Fibroblast of lung (primary cell): ENCODE measurements at places on chromosomes 6 and 20.

- DNase-seq, result no peak
Observed at GRCh38 chr6:143335865-143336264, 114.6 kb downstream of the ADAT2 start.

- DNase-seq, result no peak
Observed at GRCh38 chr6:22249711-22250350, 47.0 kb downstream of the PRL start.

DNA sequence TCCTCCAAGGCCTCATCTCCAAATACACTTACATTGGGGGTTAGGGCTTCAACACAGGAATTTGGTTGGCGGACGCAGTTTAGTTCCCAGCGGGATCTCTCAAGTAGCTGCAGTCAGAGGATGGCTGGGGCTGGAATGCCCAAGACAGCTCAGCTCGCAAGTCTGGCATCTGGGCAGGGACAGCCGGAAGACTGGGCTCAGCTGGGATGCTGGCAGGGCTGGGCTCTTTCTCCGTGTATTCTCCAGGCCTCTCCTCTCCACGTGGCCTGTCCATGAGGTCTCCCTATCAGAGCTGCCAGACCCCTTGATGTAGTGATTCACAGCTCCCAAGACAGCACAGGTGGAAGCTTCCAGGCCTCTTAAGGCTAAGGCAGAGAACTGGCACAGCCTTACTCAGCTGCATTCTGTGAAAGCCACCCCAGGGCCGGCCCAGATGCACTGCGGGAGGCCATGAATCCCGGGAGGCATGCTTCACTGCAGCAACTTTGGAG is 5.0 kb downstream of the FGD2 start:
- no peak for DNase-seq

GRCh38 chr6:163897030-163897429 is 482.5 kb downstream of the QKI start:
- peak; percentile 69 for DNase-seq

GRCh38 chr6:160128879-160129516 is 7.4 kb downstream of the SLC22A1 start:
- no peak for DNase-seq

- no peak for DNase-seq
Observed at GRCh38 chr6:123908797-123909196, 105.1 kb downstream of the NKAIN2 start.

DNA sequence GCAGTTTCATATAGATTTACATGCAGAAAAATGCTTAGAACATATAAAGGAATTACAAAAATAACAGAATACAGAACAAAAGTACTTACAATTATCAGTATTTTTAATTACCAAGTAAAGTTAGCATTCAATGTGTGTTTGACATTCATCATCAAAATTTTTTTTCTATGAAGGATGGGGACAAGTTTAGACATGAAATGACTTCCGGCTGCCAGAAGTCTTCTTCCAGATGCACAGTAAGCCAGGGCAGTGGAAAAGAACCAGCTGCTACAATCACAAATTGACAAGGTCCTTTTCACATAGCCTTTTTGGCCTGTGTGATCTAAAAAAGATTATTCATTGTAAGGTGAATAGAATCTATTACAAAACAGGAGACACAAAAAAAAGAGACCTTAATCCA is 73.8 kb downstream of the HUS1B start:
- peak; percentile 17 for DNase-seq

DNA sequence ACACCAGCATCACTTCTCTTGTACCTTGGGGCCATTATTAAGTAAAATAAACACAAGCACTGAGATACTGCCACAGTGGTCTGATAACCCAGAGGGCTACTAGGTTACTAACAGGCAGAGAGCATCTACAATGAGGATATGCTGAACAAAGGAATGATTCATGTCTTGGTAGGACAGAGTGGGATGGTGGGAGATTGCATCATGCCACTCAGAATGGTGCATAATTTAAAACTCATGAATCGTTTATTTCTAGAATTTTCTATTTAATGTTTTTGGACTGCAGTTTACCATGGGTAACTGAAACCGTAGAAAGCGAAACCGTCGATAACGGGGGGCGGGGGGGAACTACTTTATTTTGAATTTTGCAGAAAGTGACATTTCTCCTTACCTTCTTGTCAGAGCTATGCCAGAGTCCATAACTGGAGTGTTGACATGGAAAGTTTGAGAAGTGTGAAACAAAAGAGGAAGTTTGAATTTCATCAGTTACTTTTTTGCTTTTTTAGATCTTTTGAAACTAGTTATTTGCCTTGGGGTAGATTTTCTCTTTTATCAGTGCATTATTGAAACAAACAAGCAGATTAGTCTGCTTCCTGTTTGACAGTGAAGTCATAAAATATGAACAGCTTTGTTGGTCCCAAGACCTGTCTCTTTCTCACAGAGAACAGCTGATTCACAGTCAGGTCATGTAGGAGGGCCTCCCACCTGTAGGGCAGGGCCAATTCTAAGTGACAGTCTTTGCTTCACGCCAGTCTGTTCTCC is 124.9 kb downstream of the KLHL32 start:
- DNase-seq, result no peak

GRCh38 chr6:80478030-80478429 is 371.6 kb downstream of the BCKDHB start:
- DNase-seq, result no peak

GRCh38 chr6:28543651-28544610 is 18.2 kb downstream of the GPX5 start:
- peak; percentile 8 for DNase-seq

- no peak for DNase-seq
Observed at GRCh38 chr6:36592221-36592655, 1.9 kb upstream of the SRSF3 start.

GRCh38 chr6:53148684-53149083 is at the start of gene GCM1:
Gene GCM1, minus strand, starts transcription at chr6:53148841. Its CDS starts 3,209 bp downstream, at chr6:53145632.
- no peak for DNase-seq

DNA sequence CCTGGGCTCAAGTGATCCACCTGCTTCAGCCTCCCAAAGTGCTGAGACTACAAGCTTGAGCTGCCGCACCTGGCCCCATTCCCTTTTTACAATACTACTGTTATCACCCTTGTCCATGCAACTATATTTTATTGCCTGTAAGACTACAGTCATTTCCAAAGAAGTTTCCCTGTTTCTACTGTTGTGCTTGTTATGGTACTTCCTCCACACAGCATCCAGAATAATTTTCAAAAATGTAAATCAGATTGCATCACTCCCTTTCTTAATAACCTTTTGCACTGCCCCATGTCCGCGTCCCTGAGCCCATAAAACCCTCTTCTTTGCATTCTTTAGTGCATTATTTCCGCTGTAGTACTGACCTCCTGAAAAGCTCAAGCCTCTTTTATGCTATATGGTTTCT is 128.9 kb upstream of the AKIRIN2 start:
- no peak for DNase-seq

- DNase-seq, result peak; percentile 20
Observed at GRCh38 chr6:144581812-144582537, 296.8 kb downstream of the UTRN start.

- no peak for DNase-seq
Observed at GRCh38 chr6:54020334-54020733, 90.9 kb upstream of the MLIP start.

- DNase-seq, result peak; percentile 98
Observed at GRCh38 chr6:31058128-31058894, 48.0 kb downstream of the MUC22 start.

- no peak for DNase-seq
Observed at GRCh38 chr6:111898452-111898851, 25.2 kb upstream of the FYN start.

- DNase-seq, result no peak
Observed at GRCh38 chr20:31818376-31818908, 714 bp upstream of the MYLK2 start.

- no peak for DNase-seq
Observed at GRCh38 chr20:7291323-7291943, 523.9 kb downstream of the BMP2 start.

GRCh38 chr6:160273750-160274149 is 15.1 kb upstream of the SLC22A2 start:
- no peak for DNase-seq

DNA sequence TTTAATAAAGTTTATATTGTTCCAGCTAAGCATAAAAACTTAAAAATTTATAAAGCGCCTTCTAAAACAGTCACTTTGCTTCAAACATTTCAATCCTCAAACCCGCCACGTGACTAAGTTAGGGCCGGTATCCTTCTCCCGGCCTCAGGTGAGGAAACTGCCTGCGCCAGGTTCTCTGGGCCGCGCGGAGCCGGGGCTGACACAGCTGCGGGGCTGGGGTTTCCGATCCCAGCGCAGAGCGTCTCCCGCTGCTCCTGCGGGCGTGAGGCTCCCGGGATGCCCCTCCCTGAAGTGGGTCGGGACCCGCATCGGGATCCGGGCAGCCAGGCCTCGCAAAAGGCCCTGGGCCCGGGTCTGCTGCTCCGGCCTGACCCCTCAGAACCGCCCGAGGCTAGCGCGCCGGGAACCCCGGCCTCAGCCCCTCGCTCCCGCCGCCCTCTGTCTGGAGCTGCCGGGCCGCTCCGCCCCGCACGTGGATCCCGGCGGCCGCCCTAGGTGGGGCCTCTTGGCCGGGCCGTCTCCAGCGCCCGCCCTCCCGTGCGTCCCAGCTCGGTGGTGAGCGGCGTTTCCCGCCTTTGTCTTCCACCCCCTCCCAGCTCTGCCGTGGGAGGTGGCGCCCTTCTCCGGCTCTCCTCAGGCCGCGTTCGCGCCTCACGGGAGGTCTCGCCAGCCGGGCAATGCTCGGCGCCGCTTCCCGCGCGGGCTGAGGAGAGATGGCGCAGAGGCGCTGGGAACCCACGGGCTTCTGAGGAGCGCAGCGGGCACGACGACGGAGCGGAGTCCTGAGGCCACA is 267.9 kb downstream of the DLL1 start:
- DNase-seq, result no peak

DNA sequence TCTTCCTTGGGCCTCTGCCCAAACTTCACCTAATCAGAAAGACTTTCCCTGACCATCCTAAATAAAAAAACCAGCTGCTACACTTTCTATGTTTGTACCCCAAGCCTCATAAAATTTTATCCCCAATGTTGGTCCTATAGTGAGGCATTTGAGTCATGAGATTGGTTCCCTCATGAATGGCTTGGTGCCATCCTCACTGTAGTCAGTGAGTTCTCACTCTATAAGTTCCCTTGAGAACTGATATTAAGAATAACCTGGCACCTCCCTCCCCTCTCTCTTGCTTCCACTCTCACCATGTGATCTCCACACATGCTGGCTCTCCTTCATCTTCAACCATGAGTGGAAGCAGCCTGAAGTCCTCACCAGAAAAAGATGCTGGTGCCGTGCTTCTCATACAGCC is 316.9 kb upstream of the PRDM1 start:
- no peak for DNase-seq

GRCh38 chr6:37020812-37021211 is 15.4 kb downstream of the FGD2 start:
- DNase-seq, result no peak

DNA sequence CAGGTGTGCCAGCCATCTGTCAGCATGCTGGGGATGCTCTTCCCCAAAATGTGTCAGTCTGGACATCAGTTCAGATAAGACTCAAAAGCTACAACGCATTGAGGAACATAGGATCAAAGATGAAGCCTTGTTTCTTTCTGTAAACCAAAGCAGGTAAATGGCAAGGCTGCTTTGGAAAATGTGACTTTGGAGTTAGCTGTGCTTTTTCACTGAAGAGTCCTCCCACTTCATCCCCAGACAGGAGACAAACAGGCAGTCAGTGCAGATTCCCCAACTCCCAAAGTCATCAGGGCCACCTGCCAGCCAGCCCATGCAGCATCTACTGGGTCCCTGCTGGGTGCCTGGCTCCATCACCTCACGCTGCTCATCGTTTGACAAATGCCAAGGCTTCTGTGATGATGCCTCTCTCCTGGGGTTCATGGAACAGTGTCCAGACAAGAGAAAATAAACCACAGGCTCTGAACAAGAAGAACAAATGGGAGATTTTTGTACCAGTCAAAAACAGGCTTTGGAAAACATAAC is 205.0 kb upstream of the BTBD3 start:
- no peak for DNase-seq

GRCh38 chr20:17617868-17618672 is 48.2 kb downstream of the DSTN start:
- no peak for DNase-seq

DNA sequence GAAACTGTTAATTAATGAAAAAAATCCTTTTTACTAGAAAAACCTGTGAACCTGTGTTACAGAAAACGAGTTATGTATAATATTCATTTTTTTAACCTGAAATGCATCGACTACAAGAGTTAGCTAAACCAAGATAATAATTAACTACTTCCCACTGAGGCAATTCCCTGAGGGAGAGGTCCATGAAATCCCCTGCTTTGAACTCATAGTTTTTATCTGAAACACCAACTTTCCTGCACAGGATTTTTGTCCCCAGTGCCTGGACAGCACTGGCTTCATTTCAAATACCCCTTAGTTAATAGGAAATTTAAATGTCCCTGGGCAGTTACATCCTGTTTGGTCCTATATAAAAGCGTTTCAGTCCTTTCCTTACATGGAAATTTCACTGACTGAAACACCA is at the start of gene OR14J1:
TSS of gene OR14J1 (plus strand) at position 386 of the 400 bp plus-strand sequence. CDS start 4,989 bp downstream, outside the sequence.
- no peak for DNase-seq

DNA sequence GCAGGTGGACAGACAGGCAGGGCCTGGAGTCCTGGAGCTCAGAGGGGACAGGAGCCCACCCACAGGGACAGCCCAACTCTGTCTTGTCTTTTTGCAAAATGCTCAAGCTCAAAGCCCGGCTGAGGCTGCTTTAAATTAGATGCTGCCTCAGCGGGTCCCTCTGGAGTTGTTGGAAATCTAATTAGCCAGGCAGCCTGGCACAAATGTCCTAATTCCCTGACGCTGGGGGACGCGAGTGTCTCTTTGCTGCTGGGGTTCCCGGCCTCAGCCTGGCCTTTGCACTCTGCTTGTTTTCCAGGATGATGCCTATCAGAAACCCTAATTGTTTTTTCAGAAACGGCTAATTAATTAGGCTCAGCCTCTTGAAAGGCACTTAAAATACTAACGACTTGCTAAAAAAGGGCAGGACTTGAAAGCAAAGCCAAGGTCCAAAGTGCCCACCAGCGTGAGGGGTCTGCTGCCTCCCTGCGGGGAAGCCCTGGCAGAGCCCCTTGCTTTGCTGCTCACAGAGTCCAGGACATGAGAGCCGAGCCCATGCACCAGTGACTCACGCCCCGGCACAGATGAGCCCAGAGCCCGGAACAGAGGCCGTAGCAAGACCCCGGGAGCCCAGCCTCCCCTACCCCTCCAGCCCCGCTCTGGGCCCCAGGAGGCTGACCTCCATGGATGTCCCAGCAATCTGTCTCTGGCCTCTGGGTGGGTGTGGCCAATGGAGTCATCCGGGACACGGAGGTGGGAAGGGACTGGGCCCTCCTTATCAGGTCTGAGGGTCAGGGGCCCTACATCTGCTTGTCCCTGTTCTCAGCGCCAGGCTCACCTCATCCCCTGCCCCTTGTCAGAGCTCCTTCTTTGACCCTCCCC is 46.0 kb upstream of the BHLHE23 start:
- DNase-seq, result no peak
